ENCODE measurements at places on chromosomes 12 and 14. TPM values are rescaled to one million over a fixed set of nuclear protein-coding genes. Genes with fewer than 3 reads are reported as not detected.

Gene ABCC9
- total RNA-seq, result 0.02 TPM

Gene SERPINA9
- not detected for total RNA-seq

Gene MYF6
- not detected for total RNA-seq

Gene PTPRQ
- total RNA-seq, result not detected

Gene SALL2
- total RNA-seq, result 2.2 TPM

Gene SLC25A47
- not detected for total RNA-seq

Gene NRXN3
- total RNA-seq, result not detected

Gene FGF6
- not detected for total RNA-seq

Gene SSPN
- not detected for total RNA-seq

Gene CLEC4A
- total RNA-seq, result 0.25 TPM

Gene CLEC14A
- not detected for total RNA-seq

Gene TMEM119
- total RNA-seq, result 0.30 TPM

Gene ANP32D
- total RNA-seq, result not detected

Gene SERPINA3
- total RNA-seq, result not detected

Gene ATF7IP
- 99.2 TPM for total RNA-seq

Gene TSPAN8
- total RNA-seq, result not detected

Gene CPM
- 9.9 TPM for total RNA-seq

Data from T-helper 2 cell treated with Interferon-gamma antibody and Interleukin-4, amounts not matched to agents 100 ng/mL and 5 ng/mL, for 36 hours (primary cell).